HFFc6 (cell line): ENCODE measurements at places on chromosomes 3 and 15. TPM values are rescaled to one million over a fixed set of nuclear protein-coding genes. Genes with fewer than 3 reads are reported as not detected.

ISLR gene
- total RNA-seq = 1.9 to 6.3 TPM (median 4.4 TPM) in 3 replicates

ANKUB1 gene
- total RNA-seq = not detected in 3 replicates

AMOTL2 gene
- 232 to 286 TPM (median 261 TPM) in 3 replicates for total RNA-seq

RAB27A gene
- total RNA-seq = 6.9 to 13.4 TPM (median 7.0 TPM) in 3 replicates

IL5RA gene
- total RNA-seq = not detected in 3 replicates

GOLGA8J gene
- total RNA-seq = not detected in 2 replicates

CIDEC gene
- total RNA-seq = not detected in 3 replicates

FGF12 gene
- not detected in 3 replicates for total RNA-seq

ARGFX gene
- total RNA-seq = not detected in 3 replicates

WDR93 gene
- not detected in 3 replicates for total RNA-seq

KBTBD13 gene
- total RNA-seq = not detected in 3 replicates

PRR20G gene
- total RNA-seq = not detected in 3 replicates

GATA2 gene
- total RNA-seq = 79.2 to 93.5 TPM (median 92.5 TPM) in 3 replicates

LRTM1 gene
- not detected in 3 replicates for total RNA-seq

ARL14 gene
- total RNA-seq = not detected in 3 replicates

TF gene
- total RNA-seq = under 0.01 to 0.13 TPM in 2 of 3 replicates, not detected in the other

ROBO2 gene
- total RNA-seq = 0.09 to 0.32 TPM (median 0.21 TPM) in 3 replicates
